ENCODE measurements at places on chromosomes 3 and 15.

GRCh38 chr3:175726228-175726627, 867.1 kb downstream of the NAALADL2 start:
- DNase-seq, result no peak

- no peak for DNase-seq
Measured at GRCh38 chr15:51075364-51075763, 19.3 kb downstream of the TNFAIP8L3 start.

GRCh38 chr15:67824976-67825880, at the start of gene SKOR1:
Gene SKOR1, plus strand, starts transcription at chr15:67825509. Its CDS starts 94 bp downstream, at chr15:67825603.
- peak; percentile 78 for DNase-seq

DNA sequence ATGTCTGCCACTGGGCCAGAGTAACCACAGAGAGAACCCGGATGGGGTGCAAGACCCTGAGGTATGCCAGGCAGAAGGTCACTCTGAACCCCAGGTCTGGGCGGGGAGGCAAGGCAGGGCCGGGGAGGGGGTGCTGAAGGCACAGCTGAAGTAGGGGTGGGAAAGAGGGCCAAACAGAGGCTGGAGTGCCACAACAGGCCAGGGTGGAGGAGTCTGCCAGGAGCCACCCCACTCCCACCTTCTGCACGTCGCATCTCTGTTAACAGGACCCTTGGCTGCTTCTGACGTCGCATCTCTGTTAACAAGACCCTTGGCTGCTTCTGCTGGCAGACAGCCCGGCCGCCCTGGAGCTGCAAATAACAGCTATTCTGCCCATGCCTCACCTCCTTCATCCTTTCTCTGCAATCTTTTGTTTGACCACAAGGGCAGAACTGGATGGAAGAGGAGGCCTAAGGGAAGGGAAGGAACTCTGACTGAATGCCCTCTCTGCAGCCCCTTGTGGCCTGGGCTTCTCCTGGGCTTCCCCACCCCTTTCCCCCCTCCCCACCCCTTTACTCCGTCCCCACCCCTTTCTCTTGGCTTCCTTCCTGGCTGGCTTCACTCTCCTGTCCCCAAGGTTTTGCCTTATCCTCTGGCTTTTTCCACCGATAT, 20.6 kb upstream of the FBLN2 start:
- no peak for DNase-seq

- no peak for DNase-seq
Measured at GRCh38 chr15:85583442-85583841, 203.0 kb downstream of the AKAP13 start.

GRCh38 chr15:79035814-79036213, 54.8 kb downstream of the RASGRF1 start:
- no peak for DNase-seq

GRCh38 chr3:134552784-134553183, 66.9 kb downstream of the CEP63 start:
- no peak for DNase-seq

DNA sequence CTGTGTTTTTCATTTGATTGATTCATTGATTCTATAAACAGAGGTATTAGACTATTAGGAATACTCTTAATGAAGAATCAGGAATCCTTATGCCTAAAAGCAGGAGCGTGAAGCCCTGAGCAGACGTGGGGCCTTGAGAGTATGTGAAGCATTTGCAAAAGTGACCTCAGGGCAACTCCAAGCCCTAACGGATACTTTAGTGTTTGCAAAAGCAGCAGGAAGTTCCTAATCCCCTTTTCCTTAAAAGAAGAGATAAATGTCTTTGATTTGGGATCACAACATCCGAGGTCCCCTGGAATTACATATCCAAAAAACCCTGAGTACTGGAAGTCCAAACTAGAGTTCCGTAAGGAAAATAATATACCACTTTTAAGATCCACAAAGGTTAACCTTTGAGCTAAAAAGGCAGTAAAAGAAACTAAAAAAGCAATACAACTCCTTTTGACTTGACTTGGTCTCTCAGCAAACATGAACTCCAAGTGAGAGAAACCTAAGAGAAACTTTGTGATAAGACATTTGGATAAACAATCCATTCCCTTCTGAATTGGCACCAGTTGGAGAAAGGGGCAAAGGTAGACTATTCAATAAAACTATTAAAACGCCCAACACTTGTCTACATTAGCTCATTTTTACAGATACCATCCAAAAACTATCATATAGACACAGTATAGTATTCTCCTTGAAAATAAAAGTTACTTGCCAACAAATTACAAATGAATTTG, 27.4 kb downstream of the PRTG start:
- no peak for DNase-seq

DNA sequence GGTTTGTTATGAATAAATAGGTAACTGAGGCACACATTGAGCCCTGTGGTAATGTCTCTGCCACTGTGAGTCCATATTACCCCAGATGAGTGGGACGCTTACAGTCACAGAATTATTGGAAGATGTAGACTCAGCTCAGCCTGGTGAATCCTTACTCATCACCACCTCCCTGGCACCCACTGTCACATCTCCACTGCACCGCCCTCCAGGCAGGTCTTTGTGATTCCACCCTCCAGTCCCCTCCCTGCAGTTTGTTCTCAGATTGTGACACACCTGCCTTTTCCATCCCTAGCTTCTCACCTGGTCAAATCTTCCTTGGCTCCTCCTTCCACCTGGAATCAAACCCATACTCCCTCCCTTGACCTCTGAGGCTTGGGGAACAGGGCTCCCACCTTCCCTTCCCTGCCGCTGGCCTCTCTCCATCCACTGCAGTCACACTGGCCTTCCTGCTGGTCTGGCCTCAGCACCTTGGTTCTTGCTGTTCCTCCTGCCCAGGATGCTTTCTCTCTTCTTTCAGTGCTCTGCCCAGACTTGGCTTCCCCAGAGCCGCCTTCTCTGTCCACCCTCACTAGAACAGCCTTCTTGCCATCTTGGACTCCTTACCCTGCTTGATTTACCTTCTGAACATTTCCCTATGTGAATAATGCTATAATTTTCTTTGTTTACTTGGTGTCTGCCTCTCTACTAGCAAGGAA, 9.4 kb downstream of the SLC6A20 start:
- no peak for DNase-seq

DNA sequence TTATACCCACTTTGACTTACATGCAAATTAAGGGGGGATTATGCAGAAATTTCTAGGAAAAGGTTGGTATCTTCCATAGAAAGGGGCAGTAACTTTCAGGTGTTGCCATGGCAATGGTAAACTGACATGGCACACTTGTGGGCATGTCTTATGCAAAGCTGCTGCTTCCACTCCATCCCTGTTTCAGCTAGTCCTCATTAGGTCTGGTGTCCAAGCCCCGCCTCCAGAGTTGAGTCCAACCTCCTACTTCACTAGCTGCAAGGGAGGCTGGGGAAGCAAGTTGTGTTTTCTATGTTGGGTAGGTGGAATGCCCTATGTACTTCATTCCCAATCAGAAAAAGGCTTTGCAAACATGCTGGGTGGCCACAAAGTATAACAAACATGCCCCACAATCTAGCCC, 14.7 kb upstream of the KLHL40 start:
- no peak for DNase-seq

- DNase-seq, result peak; percentile 68
Measured at GRCh38 chr3:39291903-39292329, 12.1 kb upstream of the CX3CR1 start.

- peak; percentile 6 for DNase-seq
Measured at GRCh38 chr15:101807345-101807945, 4.1 kb downstream of the OR4F6 start.

DNA sequence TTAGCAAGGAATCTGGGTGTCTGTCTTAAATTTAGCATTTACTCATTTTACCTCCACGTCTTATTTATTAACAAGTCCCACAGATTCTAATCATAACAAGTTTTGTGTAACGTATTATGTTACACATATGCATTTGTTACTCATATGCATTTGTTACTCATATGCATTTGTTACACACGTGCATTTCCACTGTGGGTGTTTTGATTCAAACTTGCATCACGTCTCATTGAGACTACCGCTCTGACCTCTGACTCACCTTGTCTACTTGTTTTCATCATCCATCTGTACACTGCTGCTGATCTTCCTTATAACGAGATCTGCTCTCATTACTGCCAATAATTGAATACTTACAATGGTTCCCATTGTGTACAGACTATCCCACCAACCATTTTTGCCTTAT, 1141.4 kb downstream of the TBL1XR1 start:
- no peak for DNase-seq

DNA sequence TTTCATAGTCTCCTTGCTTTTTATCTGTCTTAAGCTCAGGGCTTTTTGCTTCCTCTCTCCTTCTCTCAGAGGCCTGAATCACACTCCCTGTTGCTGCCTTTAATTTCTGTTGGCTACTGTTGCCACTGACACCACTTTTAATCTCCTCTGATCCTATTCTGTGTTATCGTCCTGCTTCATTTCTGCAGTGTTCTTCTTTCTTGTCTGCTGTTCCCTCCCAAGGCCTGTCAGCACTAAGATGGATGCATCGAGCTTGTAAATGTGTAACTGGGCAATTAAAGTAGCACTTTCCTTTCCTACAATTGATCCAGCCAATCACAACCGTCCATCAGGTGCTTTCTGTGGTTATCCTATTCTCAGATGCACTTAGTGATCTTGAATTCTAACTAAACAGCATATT, 71.3 kb upstream of the VEPH1 start:
- no peak for DNase-seq

GRCh38 chr3:66856533-66856932, 141.6 kb upstream of the KBTBD8 start:
- no peak for DNase-seq

- no peak for DNase-seq
Measured at GRCh38 chr3:52456800-52457183, 1.4 kb downstream of the NISCH start.

GRCh38 chr3:37123292-37123691, 51.1 kb downstream of the LRRFIP2 start:
- no peak for DNase-seq

DNA sequence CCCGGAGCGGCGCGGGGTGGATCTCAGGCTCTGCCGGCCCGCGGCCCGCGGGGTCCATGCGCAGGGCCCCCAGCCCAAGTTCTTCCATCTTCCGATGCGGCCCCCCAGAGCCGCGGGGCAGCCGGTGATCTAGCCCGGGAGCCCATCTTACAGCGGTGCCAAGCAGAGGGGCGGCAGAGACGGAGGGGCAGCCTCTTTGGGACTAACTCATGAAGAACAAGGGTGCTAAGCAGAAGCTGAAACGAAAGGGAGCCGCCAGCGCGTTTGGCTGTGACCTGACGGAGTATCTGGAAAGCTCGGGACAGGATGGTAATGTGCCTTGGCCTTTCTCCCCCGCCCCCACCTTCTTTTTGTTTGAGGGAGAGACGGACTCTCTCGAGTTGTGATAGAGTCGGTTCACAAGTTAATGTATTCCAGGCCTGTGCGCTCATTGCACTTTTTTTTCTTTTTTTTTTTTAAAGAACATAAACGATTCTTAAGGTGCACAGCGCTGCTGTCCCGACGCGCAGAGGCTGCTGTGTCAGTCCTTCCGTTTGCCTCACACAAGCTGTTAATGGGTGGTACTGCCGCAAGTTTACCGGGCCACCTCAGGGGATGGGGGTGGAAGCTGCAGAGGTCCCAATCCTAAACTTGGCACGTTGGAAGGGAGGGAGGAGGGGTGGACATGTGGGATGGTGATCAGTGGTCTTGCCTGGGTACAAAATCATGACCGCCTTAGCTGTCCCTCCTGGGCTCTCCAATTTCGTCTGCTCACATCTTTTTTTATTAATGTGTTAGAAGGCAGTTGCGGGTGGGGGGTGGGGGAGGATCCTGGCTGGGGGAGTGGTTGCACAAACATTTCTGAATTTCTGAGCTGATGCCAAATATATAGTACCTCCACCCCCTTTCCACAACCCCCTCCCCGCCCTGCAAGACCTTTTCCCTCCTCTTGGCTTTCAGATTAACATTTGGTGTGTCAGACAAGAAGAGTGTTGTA, 801 bp downstream of the ARHGAP31 start:
- peak; percentile 28 for DNase-seq

DNA sequence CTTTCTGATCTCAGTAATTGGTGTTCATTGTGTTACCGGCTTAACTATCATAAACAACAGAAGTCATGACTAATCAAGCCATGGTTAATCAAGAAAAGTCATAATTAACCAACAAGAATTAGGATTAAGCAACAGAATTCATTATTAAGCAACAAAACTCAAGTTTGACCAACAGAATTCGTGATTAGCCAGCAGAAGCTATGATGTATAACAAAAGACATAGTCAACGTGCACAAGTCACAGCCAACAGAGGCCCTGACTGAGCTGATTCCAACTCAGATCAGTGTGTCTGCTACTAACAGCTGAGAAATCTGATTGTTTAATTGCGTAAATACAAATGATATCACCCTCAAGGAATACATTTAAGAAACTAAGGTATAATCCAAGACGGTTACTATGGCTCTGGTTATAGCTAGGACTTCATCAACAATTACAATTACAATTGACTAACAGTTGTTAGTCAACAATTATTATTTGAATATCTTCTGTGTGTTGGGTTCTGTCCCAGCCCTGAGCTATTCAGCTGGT, 67.7 kb downstream of the RARB start:
- DNase-seq, result no peak

- no peak for DNase-seq
Measured at GRCh38 chr3:23993556-23994243, 48.6 kb downstream of the NR1D2 start.

- no peak for DNase-seq
Measured at GRCh38 chr3:124784686-124785382, 54.6 kb downstream of the UMPS start.

DNA sequence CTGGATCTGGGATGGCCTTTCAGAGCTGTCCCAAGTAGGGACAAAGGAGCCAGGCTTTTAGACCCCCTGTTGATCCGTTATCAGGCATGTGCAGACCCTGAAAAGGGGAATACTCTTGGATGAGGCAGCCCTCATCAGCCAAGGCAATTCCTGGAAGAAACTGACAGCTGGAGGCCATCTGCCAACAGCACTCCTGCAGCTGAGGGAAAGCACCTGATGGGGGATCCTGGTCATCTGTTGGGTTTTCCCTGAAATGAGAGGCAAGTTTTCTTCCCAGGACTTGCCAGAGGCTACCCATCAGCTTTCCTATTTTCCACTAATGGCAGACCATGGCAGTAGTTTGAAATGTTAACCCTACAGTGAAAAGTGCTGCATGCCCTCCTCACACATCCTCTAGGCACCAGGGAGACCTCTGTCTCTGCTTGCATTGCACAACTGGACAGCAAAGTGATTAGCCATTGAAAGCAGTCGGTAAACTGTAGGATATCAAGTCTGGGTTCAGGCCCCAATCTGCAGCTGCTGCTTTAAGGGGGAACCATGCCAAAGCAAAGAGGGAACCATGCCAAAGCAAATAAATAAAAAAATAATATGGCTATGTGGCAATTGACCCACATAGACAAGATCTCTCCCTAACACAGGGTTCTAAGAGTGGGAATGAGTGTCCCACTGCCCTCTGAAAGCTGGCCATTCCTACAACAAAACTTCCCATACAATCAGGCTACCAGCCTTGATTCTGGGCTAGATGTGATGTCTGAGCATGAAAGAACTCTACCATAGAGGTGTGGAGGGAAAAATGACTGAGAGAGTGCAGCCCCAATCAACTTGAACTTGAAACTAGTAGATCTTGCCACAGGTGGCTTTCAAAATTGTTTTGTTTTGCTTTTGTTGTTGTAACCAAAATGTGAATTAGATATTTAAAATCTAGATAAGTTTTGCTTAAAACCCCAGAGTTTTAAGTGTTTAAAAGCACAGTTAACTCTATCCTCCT, 232.0 kb upstream of the STT3B start:
- no peak for DNase-seq
